T-cell (primary cell): ENCODE measurements at places on chromosomes 4 and X. TPM values are rescaled to one million over a fixed set of nuclear protein-coding genes. Genes with fewer than 3 reads are reported as not detected.

AWAT1 gene
- total RNA-seq = not detected

TACC3 gene
- total RNA-seq = 127 TPM

DDX53 gene
- total RNA-seq = not detected

PTPN13 gene
- total RNA-seq = 4.1 TPM

ANKRD17 gene
- 63.8 TPM for total RNA-seq

TEX11 gene
- total RNA-seq = not detected

GUCY1B1 gene
- total RNA-seq = 0.30 TPM

AFM gene
- not detected for total RNA-seq

MAP9 gene
- 10.8 TPM for total RNA-seq

ATRX gene
- total RNA-seq = 142 TPM

CLTRN gene
- 0.46 TPM for total RNA-seq

FHDC1 gene
- total RNA-seq = 0.13 TPM

ADH5 gene
- total RNA-seq = 51.1 TPM

NEIL3 gene
- total RNA-seq = 0.44 TPM

CTAG1A gene
- total RNA-seq = not detected

ASB12 gene
- total RNA-seq = 0.20 TPM

GC gene
- not detected for total RNA-seq

ADAD1 gene
- total RNA-seq = not detected

ADH1A gene
- total RNA-seq = not detected

ANK2 gene
- 0.62 TPM for total RNA-seq

VEGFC gene
- 0.13 TPM for total RNA-seq

CT45A10 gene
- not detected for total RNA-seq

DUX4 gene
- not detected for total RNA-seq
